ENCODE measurements at places on chromosomes 12 and 14. TPM values are rescaled to one million over a fixed set of nuclear protein-coding genes. Genes with fewer than 3 reads are reported as not detected.

DNA sequence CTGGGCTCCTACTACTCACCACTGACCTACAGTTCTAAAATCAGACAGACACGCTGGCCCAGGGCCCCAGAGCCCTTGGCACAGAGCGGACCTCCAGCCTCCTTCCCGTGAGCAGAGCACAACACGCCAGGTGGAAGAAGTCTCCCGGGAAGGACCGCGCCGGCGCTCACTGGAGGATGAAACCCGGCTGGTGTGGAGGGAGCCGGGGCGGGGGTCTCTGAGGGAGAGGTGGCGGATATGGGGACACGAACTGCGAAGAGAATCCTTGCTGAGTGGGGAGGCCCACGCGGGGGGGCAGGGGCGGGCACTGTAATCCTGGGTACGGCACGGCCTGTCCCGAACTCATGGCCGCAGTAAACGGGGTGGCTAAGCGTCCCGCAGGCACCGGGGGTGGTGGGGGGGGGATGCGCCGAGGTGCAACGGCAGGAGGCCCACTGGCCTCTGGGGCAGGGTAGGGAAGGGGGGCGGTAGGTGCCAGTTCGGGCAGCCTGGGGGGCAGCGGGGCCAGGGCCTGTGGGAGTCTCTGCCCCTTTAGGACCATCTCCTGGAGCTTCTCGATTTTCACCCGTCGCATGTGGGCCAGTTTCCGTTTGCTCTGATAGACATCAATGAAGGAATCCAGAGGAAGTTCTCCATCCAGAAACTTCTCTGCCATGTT is 28.8 kb downstream of the VPS37B start:
- no peak for DNase-seq

- no peak for DNase-seq
Measured at GRCh38 chr14:23269193-23269592, 16.7 kb downstream of the HOMEZ start.

DNA sequence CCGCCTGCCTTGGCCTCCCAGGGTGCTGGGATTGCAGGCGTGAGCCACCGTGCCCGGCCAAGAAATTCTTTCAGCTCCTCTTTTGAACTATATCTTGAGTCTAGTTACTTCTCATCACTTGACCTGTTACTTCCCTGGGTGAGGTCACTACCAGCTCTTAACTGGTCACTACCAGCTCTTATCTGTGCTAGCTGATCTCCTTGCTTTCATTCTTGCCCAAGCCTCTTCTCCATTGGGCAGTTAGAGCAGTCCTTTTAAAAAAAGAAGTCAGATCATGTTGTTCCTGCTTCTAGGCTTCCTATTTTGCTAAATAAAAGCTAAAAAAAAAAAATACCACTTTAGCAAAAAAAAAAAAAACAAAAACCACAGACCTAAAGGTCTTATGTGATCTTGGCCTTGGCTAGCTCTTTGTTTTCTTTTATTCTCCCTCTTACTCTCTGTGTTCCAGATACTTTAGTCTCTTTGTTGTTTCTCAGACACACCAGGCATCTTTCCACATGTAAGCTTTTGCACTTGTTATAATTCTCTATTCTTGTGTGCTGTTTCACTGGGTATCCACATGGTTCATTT is 63.5 kb downstream of the RAD51B start:
- DNase-seq: no peak

DNA sequence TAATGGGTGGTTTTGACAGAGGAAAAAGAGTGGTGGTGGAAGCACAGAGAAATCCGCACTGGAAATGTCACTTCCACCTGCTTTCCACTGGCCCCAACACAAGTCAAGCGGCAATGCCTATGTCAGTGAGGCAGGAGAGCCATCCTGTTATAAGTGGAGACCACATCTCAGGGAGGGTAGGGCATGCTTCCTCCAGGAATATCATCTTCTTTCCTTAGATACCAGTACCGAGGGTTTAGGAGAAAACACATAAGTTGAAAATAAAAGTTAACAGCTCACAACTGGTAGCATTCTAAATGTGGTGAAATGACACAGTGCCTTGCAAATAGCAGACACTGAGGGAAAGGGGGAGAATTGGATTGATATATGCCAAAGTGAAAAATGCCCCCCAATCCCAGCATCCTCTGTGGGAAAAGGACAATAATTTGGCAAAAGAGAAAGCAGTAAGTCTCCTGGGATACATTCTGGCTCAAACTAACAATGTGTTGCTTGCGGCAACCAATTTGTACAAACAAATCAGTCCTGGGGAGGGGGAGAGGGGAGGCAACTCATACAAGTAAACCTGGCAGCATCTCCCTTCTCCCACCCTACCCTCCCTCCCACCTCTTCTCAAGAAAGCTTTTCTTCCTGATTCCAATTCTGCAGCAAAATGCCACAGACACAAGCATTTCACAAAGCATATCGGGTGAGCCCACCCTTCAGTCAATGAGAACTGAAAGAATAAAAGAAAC is 57.1 kb downstream of the STON2 start:
- no peak for DNase-seq

The ZFYVE1 gene
- total RNA-seq: 22.1 TPM

Measured in fibroblast of lung (primary cell).